Immature natural killer cell (primary cell): ENCODE measurements at places on chromosomes 2 and 18.

- DNase-seq: no peak
Observed at GRCh38 chr18:7000484-7001096, 117.0 kb downstream of the LAMA1 start.

DNA sequence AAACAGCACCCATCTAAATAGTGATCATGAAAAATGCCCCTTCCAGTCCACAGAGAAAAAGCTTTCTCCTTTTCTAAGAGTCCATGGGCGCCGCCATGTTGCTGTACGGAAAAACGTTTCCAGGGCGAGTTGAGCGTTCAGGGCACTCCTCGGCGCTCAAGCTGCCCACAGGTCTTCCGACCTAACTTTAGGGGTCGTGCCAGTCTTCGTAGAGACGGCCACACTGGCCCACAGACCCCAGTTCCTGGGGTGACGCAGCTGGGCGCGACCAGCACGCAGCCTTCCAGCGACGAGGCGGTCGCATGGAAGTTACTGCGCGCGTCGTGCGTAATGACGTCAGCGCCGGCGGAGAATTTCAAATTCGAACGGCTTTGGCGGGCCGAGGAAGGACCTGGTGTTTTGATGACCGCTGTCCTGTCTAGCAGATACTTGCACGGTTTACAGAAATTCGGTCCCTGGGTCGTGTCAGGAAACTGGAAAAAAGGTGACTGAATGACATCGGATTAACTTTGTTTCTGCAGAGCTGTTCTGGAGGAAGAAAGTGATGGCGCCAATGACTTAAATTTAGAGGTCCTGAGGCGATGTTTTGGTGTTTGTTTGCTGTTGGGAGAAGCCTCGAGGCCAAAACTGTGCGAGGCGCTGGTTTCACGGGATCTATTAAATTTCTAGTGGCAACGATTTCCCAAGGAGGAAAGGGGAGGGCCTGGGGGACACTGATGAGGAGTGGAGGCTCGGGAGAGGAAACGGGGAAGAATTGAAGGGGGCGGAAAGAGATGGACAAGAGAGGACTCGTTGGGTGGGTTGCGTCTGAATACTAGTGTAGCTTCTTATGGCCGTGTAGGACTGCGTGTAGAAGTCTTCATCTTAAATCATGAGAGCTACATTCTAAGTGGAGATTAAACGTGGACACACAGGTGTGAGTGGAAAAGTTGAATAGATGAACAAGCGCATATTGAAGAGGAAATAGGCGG is at the start of the genes METTL4 and NDC80:
METTL4 (minus strand) TSS at position 306 of the 971 bp plus-strand sequence. CDS start 4,289 bp downstream, outside the sequence.
NDC80 (plus strand) TSS at position 358 of the 971 bp plus-strand sequence. CDS start 1,429 bp downstream, outside the sequence.
- peak; percentile 87 for DNase-seq

GRCh38 chr18:5508821-5509220 is 35.0 kb downstream of the EPB41L3 start:
- no peak for DNase-seq

- DNase-seq: no peak
Observed at GRCh38 chr2:235584638-235585007, 90.8 kb downstream of the AGAP1 start.

DNA sequence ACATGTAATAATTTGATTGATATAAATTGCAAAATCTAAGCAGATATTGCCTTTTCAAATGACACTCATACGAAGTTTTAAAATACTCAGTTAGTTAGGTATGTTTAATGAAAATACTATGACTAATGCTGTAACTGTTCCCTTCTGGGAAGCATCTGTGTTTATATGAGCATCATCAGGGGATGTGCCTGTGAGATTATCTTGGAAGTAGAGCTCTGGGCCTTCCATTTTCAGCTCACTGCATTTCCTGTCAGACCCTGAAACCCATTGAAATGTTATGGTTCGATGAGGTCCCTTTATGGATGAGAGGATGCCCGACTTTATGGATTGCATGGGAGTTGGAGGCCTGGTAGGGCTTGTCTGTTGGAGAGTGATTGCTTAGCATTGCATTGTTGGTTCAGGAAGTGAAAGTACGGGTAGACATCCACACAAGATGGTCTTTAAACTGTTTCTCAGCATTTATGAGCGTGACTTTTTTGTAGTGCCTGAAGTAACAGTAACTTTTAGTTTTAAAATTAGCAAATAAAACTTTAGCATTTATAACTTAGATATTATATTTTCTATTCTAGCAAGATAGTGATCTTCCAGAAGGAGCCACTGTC is 28.7 kb downstream of the ELP2 start:
- DNase-seq: no peak

DNA sequence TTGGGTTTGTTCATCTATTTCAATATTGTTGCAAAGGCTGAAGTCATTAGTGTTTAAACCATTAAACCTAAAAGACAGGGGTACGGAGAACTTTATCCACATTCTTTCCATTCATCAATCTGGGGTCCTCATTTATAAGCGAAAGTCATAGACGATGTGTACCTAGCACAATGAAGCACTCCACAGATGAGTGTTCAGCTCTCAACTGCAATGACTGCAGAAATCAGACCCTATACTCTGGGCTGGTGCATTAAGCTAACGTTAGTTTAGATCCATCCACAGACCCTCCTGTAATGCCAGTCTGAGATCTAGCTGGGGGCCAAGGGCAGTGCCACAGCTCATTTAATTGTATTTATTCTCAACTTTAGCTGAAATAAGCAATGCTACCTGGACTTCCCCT is 155.2 kb downstream of the AFF3 start:
- no peak for DNase-seq

DNA sequence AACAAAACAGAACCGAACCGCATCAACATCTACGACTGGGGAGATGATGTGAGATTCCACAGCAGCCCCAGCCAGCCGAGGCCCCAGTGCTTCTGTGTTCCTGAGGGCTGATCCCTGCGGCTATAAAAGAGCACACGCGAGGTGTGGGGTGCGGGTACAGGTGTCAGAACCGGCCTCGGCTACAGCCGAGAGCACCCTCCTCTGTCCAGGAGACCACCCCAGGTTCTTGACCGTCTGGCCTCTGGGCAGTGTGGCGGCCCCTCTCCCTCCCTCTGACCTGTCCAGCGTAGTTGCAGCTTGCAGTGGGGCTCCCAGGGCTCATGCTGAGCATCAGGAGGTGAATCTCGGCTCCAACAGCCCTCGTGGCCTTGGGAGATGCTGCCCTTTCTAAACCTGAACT is 23.7 kb downstream of the RTP5 start:
- no peak for DNase-seq

DNA sequence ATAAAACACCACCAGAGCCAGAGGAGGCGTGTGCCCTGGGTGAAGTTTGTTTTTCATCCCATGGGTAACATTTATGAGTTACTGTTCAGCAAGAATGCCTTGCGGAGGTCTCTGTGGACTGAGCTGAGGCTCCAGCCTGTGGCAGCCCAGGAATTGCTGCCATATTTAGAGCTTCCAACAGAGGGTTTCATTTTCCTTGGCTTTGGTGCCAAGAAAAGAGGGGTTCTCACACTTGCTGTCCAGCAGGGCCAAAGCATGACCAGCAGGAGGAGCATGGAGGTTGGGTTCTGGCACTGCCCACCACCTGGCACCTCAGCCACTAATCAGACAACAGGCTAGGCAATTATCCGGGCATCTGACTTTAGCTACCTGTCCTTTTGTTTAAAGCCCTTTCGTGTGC is 36.7 kb downstream of the EPAS1 start:
- DNase-seq: no peak

GRCh38 chr2:102048465-102048864 is 56.7 kb downstream of the IL1R2 start:
- no peak for DNase-seq

DNA sequence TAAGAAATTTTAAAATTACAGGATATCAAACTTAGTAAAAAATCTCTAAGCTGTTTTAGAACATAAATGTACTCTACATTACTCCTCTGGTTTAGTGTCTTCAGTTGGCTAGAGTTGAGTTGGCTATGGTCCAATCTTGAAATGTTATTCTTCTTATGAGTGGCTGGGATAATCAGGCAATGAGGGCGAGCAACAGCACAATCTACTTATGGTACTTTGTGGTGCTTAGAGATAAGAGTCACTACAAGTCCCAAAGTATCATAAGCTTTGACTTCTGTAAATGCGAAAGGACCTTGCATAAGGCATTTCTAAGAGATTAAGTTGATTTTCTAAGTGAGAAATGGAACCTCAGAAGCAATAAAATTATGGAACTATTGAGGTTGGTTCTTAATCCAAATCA is 361.7 kb downstream of the GPD2 start:
- DNase-seq: no peak

DNA sequence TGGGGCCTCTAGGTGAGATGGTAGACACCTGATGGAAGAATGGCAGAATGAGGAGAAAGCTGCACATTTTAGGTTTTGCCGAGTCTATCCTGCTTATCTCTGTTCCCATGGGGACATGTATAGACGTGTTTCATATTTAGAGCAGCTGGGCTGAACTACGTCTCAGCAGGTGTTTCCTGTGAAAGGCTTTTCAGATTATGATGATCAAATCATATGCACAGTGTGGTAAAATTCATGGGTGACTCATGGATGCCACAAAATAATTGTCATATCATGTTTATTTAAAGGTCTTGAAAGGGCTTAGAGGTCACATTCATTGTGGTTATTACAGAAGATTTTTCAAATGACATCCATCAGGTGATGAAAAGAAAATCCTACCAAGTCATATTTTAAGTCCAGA is 90.5 kb downstream of the ICOS start:
- no peak for DNase-seq

- DNase-seq: no peak
Observed at GRCh38 chr2:188382107-188382506, 90.4 kb downstream of the GULP1 start.

DNA sequence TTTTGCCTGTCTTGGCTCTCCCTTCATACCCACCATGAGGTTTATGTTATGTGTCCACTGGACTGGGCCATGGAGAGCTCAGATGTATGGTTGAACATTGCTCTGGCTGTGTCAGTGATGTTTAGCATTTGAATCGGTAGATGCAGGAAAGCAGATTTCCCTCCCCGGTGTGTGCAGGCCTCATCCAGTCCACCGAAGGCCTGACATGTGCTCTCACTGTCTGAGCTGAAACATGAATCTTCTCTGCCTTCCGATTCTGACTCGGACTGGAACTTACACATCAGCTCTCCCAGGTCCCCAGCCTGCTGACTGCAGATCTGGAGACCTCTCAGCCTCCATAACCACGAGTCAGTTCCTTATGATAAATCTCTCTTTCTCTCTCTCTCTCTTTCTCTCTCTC is 72.4 kb upstream of the SLC66A3 start:
- DNase-seq: no peak

GRCh38 chr2:162091325-162092007 is 17.5 kb upstream of the DPP4 start:
- no peak for DNase-seq
